ENCODE measurements at places on chromosomes 7 and 10.

DNA sequence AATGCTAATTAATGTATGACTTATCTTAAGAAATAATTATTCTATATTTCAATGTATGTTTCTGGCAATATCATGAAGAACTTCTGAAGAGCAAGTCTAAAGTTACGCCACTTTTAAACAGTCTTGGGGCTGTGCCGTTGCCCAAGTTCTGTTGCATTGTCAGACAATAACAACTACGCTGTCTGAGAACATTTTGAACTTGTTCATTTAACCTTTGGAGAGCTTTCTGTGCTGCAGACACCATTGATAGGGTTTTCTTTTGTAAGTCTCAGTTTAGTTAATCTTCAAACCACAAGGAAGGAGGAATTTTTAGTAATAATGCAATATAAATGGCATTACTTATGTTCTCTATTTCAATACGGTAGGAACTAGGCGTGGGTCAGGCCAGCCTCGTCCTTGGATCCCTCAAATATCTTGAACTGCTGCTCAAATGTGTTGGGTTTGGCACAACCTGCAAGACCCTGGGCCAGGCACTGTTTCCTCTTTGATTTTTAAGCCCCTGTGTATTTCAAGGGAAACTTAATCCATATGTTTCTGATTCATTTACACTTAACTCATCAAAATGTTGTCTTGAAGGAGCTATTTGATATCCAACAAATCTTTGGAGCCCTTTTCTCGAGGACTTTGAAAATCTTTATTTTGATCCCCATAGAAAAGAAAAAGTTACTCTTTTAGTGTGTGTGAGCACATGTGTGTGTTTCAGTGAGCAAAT lies 215.5 kb downstream of the INHBA start:
- no peak for DNase-seq

DNA sequence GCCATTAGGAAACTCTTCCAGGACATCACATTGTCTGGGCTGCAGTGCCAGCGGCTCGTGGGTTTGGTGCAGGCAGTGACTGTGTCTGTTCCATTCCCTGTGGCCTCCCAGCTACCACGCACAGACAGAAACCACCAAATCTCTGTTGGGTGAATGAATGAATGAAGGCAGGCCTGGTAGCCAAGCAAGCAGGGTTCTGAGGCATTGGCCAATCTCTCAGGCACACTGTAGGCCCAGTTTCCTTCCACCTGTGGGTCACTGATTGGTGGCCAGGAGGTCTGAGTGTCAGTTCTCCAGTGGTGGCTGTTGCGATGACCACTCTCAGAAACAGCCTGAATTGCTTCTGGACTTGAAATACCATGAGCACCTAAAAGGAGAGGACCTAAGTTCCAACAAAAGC lies 59.4 kb upstream of the CTBP2 start:
- no peak for DNase-seq

DNA sequence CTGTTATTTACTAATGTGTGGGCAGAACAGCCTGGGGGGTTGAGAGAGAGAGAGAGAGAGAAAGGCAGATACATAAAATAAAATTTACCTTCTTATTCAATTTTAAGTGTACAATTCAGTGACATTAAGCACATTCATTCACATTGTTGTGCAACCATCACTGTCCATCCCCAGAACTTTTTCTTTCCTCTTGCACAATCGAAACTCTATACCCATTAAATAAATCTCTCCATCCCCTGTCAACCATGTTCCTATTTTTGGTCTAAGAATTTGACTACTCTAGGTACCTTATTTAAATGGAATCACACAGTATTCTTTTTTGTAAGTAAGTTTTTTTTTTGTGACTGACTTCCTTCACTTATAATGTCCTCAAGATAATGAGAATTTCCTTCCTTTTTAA lies 181.6 kb downstream of the SND1 start:
- DNase-seq = no peak

- no peak for DNase-seq
These were observed 6.8 kb downstream of the MYO1G start for GRCh38 chr7:44971902-44972441.

- DNase-seq = no peak
These were observed 196.8 kb downstream of the PPP1R3A start for GRCh38 chr7:113722006-113722405.

- DNase-seq = no peak
These were observed at the start of gene NRG3 for GRCh38 chr10:81874875-81875466. TSS of gene NRG3 (plus strand) at chr10:81875194.

- no peak for DNase-seq
These were observed 59.6 kb upstream of the ANAPC16 start for GRCh38 chr10:72156223-72156622.

DNA sequence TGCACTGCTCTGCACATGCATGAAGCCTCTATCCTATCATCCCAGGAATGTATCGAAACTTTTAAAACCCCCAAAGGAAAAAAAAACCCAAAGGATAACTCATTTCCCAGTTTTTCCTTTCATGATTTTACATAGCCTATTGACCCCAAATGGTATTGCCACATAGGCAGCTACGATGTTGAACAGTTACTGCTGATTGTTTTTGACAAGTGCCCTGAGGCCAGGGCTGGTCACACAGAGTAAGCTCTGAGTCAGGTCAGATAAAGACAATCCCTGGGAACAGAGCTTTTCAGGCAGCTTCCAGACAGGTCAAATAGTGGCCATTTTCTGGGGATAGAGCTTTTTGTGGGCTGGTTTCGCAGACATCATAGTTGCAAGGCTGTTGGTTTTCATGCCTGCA lies 52.1 kb downstream of the MYL10 start:
- no peak for DNase-seq

- no peak for DNase-seq
These were observed 244.2 kb upstream of the FOXK1 start for GRCh38 chr7:4437916-4438315.

GRCh38 chr10:98953251-98953650 lies 282.4 kb downstream of the HPSE2 start:
- no peak for DNase-seq

DNA sequence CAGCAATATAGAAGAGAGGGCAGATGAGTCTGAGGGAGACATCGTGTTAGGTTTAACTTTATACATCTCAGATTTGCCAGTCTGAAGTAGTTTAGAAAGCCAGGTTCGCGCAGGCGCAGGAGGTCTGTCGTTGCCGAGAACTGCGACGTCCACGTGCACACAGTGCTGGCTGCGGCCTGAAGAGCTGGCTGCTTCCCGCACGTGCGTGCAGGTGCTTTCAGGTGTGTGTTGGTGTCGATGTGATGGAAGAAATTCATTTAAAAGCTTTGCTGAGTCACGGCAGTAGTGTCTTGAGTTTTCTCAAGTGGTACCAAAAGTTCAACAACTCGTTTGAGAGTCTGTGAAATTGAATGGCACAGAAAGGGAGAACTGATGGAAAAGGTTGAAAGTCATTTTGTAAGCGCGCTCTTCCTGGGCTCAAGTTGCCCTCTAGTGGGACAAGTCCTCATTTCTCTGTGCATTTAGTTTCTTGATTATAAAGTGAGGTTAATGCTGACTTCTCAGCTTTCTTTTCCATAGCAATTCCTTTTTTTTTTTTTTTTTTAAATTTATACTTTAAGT lies 18.6 kb downstream of the WDR37 start:
- DNase-seq = no peak

- no peak for DNase-seq
These were observed 35.0 kb downstream of the ENTPD1 start for GRCh38 chr10:95790982-95791381.

DNA sequence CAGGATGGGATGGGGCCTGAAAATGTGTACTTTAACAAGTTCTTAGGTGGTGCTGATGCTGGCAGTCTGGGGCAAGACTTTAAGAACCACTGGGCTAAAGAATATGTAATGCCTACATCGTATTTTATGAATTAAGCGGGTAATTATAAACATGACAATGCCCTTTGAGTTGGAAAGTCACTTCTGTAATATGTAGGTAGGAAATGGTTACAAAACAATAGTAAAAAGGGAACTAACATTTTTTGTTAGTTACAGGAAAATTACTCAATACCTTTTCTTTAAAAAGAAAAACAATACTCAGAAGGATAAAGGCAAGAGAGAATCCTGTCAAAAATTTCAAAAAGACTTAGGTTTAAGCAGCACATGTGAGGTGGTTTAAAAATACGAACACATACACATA lies 48.3 kb upstream of the STEAP4 start:
- DNase-seq = no peak

GRCh38 chr10:71597821-71598498 lies 121.6 kb downstream of the C10orf105 start:
- peak; percentile 48 for DNase-seq

GRCh38 chr7:26280097-26280496 lies 11.6 kb upstream of the SNX10 start:
- DNase-seq = no peak

GRCh38 chr10:88735661-88736060 lies 24.2 kb upstream of the LIPN start:
- no peak for DNase-seq

DNA sequence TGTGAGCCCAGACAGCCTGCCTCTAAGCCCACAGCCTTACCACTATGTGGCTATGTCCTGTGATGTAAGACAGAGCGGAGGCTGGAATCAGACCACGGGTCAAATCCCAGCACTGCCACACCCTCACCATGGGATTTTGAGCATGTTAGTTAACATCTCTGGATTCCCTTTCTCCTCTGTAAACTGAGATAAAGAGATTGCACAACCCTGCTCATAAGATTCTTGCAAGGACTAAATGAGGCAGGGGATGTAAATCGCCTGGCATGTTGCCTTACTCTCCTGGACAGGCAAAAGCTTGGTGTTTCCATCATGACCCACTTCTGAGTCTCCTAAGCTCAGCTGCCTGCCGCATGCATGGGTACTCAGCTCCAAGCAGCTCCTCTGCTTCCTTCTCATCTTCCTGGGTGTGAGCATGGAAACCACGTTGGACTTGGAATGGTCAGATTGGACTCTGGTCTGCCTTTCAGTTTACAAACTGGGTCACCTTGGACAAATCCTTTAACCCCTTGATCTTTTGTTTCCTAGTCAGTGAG lies 41.3 kb upstream of the MTURN start:
- DNase-seq = no peak

DNA sequence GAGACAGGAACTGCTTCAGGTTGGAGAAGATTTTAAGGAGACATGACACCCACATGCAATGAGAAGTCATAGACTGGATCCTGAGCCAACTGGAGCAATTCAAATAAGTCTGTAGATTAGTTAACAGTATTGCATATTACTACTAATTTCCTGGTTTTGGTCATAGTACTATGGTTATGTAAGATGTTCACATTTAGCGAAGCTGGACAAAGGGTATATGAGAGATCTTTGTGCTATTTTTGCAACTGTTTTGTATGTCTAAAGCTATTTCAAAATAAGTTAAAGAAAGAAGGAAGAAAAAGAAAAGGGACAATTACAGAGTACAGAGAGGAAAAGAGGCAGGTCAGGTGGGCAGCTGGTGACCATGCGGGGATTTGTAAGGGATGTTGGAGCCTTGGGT lies 116.5 kb upstream of the SVIL start:
- DNase-seq = no peak

- no peak for DNase-seq
These were observed 3.9 kb upstream of the FAM13C start for GRCh38 chr10:59366290-59366689.

GRCh38 chr10:58457761-58458616 lies 54.7 kb upstream of the BICC1 start:
- no peak for DNase-seq

- no peak for DNase-seq
These were observed 42.8 kb downstream of the GRB10 start for GRCh38 chr7:50739744-50740435.

DNA sequence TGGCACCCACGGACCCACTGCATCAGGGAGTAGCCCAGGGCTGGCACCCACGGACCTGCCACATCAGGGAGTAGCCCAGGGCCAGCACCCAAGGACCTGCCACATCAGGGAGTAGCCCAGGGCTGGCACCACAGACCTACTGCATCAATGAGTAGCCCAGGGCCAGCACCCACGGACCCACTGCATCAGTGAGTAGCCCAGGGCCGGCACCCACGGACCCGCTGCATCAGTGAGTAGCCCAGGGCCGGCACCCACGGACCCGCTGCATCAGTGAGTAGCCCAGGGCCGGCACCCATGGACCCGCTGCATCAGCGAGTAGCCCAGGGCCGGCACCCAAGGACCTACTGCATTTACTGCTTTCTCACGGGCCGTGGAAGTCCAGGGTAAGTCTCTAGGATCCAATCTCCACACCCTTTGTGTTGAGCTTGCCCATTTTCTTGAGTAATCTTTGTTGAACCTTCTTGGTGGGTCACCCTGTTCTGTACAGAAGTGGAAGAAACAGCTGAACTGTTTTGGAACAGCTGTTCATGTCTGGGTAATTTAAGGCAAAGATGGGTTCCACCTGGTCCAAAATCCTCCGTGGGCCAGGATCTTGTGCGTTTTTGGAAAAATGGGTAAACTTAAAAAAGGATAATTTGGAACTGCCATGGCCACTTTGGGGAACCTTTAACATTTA lies 69.0 kb downstream of the VIPR2 start:
- DNase-seq = no peak

- peak; percentile 25 for DNase-seq
These were observed 36.1 kb upstream of the CCNY start for GRCh38 chr10:35300063-35300699.

DNA sequence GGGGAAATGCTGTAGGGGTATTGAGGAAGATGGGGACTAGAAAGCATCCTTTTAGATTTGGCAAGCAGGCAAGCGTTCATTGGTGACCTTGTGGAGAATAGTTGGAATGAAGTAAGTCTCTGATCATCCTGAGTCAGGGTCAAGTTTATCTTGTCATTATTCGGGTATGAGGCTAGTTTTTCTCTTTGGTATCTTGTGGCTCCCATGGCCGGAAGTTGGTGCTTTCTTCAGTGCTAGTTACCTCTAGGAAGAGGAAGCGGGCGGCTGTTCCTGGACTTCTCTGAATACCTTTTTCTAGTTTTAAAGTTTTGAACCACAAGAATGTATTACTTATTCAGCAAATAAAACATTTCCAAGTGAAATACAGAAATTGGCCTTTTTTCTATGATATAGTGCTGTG lies 9.2 kb downstream of the CREM start:
- DNase-seq = no peak

- DNase-seq = no peak
These were observed 53.1 kb downstream of the TEX36 start for GRCh38 chr10:125629758-125630376.

- no peak for DNase-seq
These were observed 26.2 kb downstream of the ADK start for GRCh38 chr10:74177140-74177677.

DNA sequence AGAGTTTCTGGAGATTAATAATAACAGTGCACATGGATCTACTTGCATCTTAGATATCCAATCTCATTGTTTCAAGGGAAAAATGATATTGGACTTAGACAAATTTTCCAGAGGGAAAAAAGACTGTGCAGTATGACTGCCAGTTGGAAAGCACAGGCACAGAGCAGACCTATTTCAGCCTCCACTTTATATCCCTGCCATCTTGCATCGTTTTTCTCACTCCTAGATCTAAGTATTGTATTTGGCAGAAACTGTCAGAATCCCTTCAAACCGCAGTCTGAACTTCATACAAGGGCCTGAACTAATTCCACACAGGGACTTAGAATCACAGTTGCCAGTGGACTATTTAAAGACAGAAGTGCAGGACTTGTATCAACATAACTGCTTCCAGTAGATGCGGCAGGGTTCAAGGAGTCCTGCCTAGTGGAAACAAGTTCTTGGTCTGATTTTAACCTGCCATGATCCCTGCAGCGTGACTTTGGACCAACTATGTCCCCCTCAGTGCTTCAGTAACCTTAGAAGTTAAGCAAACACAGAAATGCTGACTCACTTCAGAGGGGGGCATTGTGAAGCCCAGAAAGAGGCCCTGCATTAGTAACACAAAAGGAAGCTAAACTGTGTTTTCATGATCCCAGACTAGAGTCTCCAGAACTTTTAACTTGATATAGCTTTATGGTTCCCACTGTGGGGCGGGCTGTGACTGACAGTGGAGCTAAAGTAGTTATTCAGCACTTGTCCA lies 95.7 kb upstream of the PALS2 start:
- DNase-seq = no peak

- DNase-seq = no peak
These were observed 57.5 kb upstream of the CHST15 start for GRCh38 chr10:124150807-124151417.

Measured in GM12892 (cell line).